Activated CD4-positive, alpha-beta T cell treated with anti-CD3 and anti-CD28 coated beads, Interleukin-2, amount 50 U/mL, for 24 hours (primary cell): ENCODE measurements at places on chromosomes 4 and X.

DNA sequence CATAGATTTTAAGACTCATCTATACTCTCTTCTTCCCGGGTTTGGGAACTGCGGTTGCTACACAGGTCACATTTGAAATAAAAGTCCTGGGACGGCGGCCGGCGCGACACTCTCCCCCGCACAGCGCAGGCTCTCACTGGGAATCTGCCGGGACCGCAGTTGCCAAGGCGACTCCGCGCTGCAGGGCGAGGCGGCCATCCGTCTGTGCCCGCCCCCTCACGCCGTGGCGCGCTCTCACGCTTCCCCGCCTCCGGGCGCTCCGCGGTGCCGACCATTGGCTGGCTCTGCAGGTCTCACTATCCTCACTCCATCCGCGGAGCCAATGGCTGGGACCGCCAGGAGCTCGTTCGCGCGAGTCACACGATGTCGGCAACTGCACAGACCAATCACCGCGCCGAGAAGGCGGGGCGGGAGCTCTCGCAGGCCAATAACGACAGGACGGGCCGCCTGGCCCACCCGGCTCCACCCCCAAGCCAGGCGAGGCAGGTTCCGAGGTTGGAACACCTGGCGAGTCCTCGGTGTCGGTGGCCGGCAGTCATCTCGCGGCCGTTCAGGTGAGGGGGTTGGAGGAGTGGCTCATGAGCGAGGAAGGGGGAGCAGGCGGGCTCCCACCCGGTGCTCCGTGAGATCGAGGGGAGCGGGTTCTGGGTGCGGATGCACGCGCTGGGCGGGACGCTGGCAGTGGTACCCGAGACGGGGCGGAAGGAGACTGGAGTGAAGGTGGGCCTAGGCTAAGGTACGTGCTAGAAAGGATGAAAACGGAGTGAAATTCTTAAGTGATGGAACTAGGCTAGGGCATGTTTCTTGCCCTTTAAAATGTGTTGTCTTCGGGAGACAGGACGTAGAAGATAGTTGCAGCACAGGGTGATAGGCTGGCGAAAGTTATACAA lies at the start of gene MSMO1:
TSS of gene MSMO1 (plus strand) at position 459 of the 890 bp plus-strand sequence. CDS start 5,702 bp downstream, outside the sequence.
- peak; percentile 92 for DNase-seq

DNA sequence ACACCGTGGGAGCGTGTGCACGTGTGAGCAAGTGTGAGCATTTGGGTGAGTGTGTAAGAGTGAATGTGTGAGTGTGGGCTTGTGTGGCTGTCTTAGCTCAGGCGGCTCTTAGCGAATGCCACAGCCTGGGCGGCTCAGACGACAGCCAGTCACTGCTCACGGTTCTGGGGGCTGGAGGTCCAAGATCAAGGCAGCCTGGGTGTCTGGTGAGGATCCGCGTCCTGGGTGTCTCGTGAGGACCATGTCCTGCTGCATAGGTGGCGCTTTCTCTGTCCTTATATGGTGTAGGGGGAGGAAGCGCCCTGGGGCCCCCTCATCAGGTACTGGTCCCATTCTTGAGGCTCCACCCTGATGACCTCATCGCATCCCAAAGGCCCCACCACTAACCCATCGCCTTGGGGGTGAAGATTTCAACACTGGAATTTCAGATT lies 4.5 kb downstream of the DOK7 start:
- no peak for DNase-seq

- no peak for DNase-seq
These were observed 154.6 kb downstream of the FMR1NB start for GRCh38 chrX:148135738-148136137.

GRCh38 chr4:55765070-55765469 lies 54.5 kb upstream of the EXOC1L start:
- DNase-seq: no peak

DNA sequence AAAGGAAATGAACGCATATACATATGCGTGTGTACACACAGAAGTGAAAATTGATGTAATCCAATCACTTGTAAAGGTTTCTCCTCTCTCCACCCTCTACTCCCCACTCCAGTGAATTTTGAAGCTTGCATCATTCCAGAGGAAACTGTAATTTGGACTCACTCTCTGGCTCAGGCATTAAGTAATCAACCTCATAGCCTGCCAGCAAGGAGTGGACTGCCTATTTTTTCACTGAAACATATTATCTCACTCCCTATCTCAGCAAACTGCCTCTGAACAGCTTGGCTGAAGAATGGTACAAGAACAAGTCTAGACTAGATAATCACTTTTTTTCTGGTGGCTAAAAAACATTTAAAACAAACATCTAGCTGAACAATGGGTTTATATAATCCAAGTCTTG lies 124.2 kb downstream of the C4orf51 start:
- DNase-seq: no peak

DNA sequence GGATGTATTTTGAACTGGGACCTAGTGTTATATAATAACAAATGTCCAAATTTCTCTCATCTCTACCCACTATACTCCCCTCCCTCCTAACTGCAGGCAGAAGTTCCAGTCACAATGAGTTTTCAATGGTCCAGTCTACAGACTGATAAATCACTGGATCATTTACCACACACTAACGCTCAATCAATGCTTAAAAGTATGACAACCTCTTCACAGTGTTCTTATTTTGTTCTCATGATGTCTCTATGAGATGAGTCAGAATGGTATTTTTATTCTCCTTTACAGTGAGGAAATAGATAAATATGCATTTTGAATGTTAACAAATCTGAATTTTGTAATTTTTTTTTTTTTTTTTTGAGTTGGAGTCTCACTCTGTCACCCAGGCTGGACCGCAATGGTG lies 83.7 kb upstream of the ETNPPL start:
- DNase-seq: no peak

GRCh38 chr4:29853833-29854232 lies 866.3 kb upstream of the PCDH7 start:
- no peak for DNase-seq

DNA sequence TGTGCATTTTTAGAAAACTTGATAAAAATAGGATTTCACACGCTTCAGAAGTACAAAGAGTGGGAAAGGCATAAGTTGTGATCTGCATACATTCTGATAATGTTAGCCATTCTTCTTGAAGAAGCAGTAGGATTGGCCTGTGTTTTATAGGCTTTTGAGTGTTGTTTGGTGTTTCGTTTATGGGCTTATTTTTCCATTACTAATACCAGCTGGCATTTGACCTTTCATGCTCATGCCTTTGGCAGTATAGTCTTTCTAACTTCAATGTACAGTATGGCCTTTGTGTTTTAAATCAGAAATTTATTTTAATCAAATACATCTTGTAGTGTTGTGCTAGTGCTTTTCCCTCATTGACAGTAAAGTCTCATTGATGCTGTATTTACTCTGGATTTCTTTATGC lies 51.5 kb upstream of the SLC4A4 start:
- DNase-seq: no peak

GRCh38 chr4:7121866-7122653 lies 54.2 kb upstream of the GRPEL1 start:
- DNase-seq: no peak

- DNase-seq: no peak
These were observed 6.0 kb upstream of the NAF1 start for GRCh38 chr4:163172647-163173046.

GRCh38 chr4:27515140-27515539 lies 654.5 kb downstream of the STIM2 start:
- no peak for DNase-seq

GRCh38 chrX:145631461-145631951 lies 186.1 kb upstream of the SLITRK2 start:
- no peak for DNase-seq

DNA sequence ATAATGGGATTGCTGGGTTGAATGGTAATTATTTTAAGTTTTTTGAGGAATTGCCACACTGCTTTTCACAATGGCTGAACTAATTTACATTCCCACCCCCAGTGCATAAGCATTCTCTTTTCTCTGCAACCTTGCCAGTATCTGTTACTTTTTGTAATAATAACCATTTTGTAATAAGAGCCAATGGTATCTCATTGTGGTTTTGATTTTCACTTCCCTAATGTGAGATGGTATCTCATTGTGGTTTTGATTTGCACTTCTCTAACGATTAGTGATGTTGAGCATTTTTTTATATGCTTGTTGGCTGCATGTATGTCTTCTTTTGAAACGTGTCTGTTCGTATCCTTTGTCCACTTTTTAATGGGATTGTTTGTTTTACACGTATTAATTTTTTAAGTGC lies 213.1 kb upstream of the HDX start:
- no peak for DNase-seq

DNA sequence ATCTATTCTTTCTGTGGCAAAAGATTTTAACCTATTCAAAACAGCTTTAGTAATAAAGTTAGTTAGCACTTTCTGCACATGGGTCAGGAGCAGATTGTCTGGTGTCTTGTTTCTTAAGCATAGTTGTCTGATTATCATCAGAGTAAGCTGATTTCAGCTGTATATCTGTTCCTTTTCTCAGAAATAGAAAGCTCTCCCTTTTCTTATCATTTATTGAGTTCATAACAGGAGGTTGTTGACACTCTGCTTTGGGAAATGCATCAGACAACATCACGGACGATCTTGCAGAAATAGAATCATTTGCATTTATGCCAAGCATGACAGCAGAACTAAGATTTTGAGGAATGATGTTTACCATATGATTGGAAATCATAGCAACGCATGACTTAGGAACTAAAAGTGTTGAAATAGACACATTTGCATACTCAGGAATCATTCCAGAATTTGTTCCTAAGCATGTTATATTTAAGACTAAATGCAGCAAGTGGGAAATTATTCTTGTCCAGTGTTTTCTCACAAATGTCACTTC lies 66.7 kb downstream of the RBMX2 start:
- no peak for DNase-seq
